Activated naive CD8-positive, alpha-beta T cell treated with anti-CD3 and anti-CD28 coated beads for 36 hours (primary cell): ENCODE measurements at places on chromosomes 6 and 20. TPM values are rescaled to one million over a fixed set of nuclear protein-coding genes. Genes with fewer than 3 reads are reported as not detected.
A peak's percentile ranks its signal among the peaks of the same experiment; 100 is the strongest.

C20orf141 gene
- not detected for total RNA-seq

- no peak overlapping the region for H3K4me3 ChIP-seq
- H3K27ac ChIP-seq = no peak overlapping the region
- no peaks in the 10 kb centered on the region for H3K27me3 ChIP-seq
- no peaks in the 10 kb centered on the region for H3K36me3 ChIP-seq
- H3K4me1 ChIP-seq = no peaks in the 10 kb centered on the region
Measured at GRCh38 chr6:112923940-112924587, 576.9 kb downstream of the RFPL4B start.

MTRF1L gene
- 16.8 TPM for total RNA-seq

COL10A1 gene
- not detected for total RNA-seq

DNA sequence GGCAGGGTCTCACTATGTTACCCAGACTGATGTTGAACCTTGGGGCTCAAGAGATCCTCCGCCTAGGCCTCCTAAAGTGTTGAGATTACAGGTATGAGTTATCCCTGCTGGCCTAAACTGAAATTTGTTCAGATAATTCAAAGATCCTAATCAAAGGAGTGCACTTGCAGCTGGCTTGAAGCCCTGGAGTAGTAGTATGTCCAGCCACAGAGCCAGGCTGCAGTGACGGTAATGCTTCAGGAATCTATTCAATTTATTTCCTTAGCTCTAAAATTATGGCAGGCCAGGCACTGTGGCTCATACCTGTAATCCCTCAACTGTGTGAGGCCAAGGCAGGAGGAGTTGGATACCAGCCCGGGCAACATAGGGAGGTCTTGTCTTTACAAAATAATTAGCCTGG, 1.4 kb upstream of the DDX43 start:
- H3K4me1 ChIP-seq = peaks cover 18% of the 10 kb centered on the region
- peaks cover 7% of the 10 kb centered on the region for H3K27me3 ChIP-seq

DNA sequence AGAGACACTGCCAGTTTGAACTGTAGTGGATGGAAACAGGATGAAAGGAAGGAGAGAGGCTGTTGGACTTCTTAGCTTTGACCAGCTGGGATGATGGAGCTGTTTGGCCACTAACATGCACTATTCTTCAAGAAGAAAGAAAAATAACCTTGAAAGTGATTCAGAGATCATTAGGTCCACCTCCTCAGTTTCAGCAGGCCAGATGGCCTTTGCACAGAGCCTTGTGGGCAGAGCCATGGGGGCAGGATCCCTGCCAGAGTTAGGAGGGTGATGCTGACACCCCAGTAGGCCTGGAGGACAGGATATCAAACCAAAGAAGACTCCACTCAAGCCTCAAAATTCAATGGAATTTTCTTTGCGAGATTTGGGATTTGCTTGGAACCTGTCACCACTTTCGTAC, 74.5 kb upstream of the TMEM181 start:
- peaks cover 5% of the 10 kb centered on the region for H3K4me1 ChIP-seq
- no peak overlapping the region for H3K27ac ChIP-seq
- DNase-seq = no peak
- peaks cover 2% of the 10 kb centered on the region for H3K36me3 ChIP-seq
- H3K27me3 ChIP-seq = no peaks in the 10 kb centered on the region
- H3K4me3 ChIP-seq = no peak overlapping the region

DNA sequence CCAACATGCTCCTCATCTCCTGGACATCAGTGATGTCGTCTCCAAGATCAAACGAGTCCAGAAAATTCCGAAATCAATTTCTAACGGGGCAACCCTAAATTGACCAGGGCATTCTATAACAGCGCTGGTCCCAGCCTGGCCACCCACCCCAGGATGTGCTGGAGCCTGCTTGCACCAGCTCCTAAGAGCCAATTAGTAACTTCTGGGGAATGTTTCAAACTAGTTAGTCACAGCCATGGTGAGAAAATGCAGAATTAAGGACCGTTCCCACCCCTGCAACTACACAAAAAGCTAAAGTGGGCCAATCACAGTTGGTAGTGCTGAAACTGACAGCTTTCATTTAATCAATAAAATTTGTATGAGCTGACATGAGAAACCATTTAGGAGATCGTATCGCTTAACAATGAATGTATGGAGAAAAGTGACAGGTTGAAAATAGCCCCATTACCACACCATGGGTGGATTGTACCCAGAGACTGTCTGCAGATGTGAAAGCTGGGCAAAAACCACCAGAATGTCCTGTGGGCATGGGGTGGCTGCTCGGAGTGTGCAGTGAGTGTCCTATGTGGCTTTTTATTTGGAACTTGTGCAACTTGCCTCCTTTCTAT, 165.7 kb upstream of the AFDN start:
- no peaks in the 10 kb centered on the region for H3K4me1 ChIP-seq
- DNase-seq = no peak
- H3K27me3 ChIP-seq = peaks cover 3% of the 10 kb centered on the region
- no peaks in the 10 kb centered on the region for H3K36me3 ChIP-seq
- no peak overlapping the region for H3K4me3 ChIP-seq

DNA sequence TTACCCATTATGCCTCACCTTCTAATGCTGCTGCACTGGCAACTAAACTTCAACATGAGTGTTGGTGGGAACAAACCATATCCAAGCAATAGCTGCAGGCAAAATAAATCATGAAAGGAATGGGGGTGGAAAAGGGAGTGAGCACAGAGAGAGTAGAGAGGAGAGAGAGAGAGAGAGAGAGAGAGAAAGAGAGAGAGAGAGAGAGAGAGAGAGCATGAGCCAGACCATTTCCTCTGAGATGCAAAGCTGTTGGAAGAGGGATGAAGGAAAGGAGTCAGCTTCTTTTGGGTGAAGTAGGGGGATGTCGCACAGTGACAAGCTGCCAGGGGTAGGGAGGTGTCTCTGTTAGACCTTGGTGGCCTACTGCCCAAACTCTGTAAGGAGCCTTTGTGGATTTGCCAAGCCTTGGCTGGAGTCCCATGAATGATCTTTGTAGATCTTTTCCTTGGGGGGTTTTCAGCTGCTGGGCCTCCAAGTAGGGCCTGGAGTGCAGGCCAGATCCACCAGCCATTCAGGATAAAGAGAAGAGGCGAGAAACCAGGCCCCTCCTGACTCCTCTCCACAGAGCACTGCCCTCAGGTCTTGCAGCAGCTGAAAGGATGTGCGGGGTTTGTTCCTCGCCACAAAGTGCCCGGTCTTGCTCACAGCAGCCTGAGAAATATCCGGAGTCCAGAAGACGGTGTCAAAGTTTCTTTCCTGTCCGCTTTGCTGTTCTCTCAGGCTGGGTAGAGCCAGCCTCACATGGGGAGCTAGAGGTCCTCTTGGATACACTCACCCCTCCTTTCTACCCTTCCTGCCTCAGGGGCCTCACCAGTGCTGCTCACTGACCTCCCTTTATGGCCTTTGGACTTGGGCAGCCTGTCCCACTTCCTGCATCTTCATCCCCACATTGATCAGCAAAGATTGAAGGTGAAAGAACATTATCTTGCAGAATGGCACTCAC, 17.8 kb downstream of the BTBD3 start:
- DNase-seq = no peak
- no peaks in the 10 kb centered on the region for H3K36me3 ChIP-seq
- H3K4me3 ChIP-seq = no peak overlapping the region
- no peaks in the 10 kb centered on the region for H3K4me1 ChIP-seq
- H3K27me3 ChIP-seq = no peaks in the 10 kb centered on the region
- no peak overlapping the region for H3K27ac ChIP-seq

GRCh38 chr20:38536310-38536709, 44.7 kb upstream of the ADIG start:
- no peak overlapping the region for H3K27ac ChIP-seq
- H3K36me3 ChIP-seq = peaks cover 20% of the 10 kb centered on the region
- H3K4me3 ChIP-seq = no peak overlapping the region
- no peaks in the 10 kb centered on the region for H3K27me3 ChIP-seq

DNA sequence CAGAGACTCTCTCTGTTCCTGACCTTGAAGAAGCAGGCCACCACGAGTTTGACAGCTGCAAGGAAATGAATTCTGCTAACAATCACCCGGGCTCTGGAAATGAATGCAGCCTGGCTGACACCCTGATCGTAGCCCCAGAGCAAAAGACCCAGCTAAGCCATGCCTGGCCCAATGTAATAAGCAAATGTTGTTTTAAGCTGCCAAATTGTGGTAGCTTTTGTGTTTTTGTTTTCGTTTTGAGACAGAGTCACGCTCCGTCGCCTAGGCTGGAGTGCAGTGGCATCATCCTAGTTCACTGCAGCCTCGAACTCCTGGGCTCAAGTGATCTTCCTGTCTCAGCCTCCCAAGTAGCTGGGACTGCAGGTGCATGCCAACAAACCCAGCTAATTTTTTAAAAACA, 3.3 kb upstream of the OXT start:
- no peak overlapping the region for H3K27ac ChIP-seq
- H3K36me3 ChIP-seq = no peaks in the 10 kb centered on the region
- DNase-seq = no peak
- H3K4me1 ChIP-seq = peaks cover 17% of the 10 kb centered on the region
- H3K27me3 ChIP-seq = peaks cover 3% of the 10 kb centered on the region

ADISSP gene
- 63.5 TPM for total RNA-seq

GRCh38 chr20:44247131-44247571, at the start of gene GDAP1L1:
Gene GDAP1L1, plus strand, starts transcription at chr20:44247308. Its CDS starts 27 bp downstream, at chr20:44247335.
- H3K27me3 ChIP-seq = peaks cover 20% of the 10 kb centered on the region
- no peak within 1 kb of the TSS for H3K27ac ChIP-seq
- peak within 1 kb of the TSS; percentile 18 for H3K4me3 ChIP-seq
